ENCODE measurements at places on chromosomes 5 and 9.

DNA sequence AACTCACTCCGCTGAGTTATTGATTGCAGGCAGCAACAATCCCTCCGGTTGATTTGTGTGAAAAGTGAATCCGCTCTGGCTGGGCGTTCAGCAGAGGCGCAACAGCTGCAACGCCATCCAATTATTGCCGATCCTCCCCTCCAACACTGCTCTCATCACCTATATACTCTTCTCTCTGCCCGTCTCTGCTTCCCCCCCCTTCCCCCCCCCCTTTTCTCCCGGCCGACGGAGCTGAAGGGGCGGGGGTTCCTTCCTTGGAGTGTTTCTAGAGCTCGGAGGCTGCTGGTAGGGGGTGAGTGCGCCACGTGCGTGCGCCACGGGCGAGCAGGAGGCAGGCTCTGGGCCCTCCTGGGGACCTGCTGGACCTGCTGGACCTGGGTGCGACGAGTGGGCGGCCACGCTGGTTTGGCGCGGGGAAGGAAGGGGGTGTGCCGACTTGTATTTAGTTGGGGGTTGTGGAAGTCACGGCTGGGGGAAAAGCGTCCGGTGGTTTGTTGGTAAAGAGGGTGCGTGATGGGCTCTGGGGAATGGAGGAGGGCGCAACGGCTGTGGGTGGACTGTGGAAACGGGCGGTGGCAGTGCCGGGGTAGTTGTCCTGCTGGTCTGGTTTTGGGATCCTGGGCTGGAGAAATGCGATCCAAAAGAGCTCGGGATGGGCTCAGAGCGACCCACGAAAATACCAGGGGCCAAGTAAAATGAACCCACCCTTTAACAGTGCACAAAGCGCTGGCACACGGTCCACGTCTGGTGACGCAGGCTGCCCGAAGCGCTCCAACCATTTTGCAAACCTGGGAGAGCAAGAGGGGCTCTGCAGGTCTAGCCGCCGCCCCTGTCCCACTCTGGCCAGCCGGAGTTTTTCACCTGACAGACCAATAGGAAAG is 6.4 kb upstream of the MEF2C start:
- DNase-seq, result no peak

- DNase-seq, result no peak
Observed at GRCh38 chr5:178564397-178564796, 25.8 kb downstream of the COL23A1 start.

- DNase-seq, result no peak
Observed at GRCh38 chr5:139393497-139394122, 1.3 kb downstream of the PROB1 start.

GRCh38 chr5:56298336-56299090 is 65.4 kb upstream of the ANKRD55 start:
- no peak for DNase-seq

- no peak for DNase-seq
Observed at GRCh38 chr5:13955896-13956295, 11.4 kb upstream of the DNAH5 start.

- no peak for DNase-seq
Observed at GRCh38 chr5:173719731-173720082, 103.3 kb upstream of the BOD1 start.

DNA sequence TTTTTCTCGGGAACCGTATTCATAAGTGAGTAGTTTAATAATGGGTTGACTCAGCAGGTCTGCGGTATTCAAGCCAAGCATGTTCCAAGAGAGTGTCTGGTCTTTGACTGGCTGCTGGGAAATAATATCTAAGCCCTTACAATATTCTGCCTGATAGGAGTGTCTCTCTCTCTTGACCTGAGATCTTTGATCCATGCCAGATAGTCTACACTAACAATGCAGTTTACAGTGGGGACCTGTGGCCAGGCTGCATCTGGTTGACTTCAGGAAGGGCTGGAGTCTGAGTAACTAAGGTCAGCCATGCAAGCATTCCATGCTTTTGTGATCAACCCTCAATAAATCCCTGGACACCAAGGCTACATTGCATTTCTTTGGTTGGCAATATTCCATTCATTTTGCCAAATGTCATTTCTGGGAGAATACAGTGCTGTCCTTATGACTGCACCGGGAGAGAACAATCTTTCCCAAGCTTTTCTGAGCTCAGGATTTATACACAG is 195.5 kb downstream of the SEMA5A start:
- peak; percentile 75 for DNase-seq

- DNase-seq, result no peak
Observed at GRCh38 chr5:76555114-76555513, 68.1 kb downstream of the F2RL2 start.

GRCh38 chr5:174109698-174110260 is 64.3 kb downstream of the NSG2 start:
- DNase-seq, result no peak

GRCh38 chr5:150663936-150664335 is 2.9 kb downstream of the MYOZ3 start:
- DNase-seq, result no peak

DNA sequence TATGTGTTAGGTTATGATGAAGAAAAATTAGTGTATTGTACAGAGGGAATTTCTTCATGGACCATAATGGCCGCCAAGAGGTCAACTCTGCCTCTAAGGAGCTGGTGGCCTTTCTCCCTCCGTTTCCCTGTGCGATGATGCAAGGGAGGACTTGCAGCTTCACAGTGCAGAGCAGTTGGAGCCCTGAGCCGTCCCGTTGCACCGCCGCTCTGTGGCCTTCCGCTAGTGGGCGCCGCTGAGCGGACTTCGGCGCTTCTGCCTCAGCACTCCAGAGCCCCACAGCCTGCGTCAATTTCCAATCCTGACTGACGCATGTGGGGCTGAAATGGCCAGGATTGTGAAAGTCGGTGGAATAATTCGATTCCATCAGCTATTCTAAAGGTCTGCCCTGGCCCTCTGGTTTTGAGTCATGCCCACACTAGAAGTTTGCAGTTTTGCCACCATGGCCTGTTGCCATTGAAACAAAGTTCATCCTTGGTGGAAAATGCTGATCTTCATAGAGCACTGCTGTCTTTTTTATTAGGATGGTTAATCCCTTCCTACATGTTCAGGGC is 22.7 kb upstream of the LECT2 start:
- DNase-seq, result peak; percentile 88

- no peak for DNase-seq
Observed at GRCh38 chr5:62152394-62153087, 153.5 kb upstream of the KIF2A start.

- DNase-seq, result no peak
Observed at GRCh38 chr9:79176014-79176697, 395.6 kb upstream of the TLE4 start.

DNA sequence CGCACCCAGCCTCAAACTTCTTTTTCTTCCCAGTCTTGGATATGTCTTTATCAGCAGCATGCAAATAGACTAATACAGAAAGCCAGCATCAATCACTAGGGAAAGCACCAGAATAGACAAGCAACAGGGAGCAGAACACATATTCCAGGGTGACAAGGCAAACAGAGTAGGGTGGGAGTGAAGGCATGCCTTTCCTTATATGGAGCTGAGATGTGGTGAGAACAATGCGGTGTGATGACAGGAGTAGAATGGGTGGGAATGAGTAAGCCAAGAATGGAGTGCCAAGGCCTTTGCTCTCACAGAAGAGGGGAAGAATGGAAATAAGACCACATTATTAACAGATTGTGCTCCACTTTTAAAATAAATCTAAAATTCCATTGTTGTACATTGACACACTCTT is 115.6 kb downstream of the CETN3 start:
- DNase-seq, result no peak

GRCh38 chr9:27437652-27438373 is 86.3 kb upstream of the IFNK start:
- DNase-seq, result no peak

GRCh38 chr5:181215997-181216989 is 6.8 kb upstream of the TRIM41 start:
- no peak for DNase-seq

Measured in AG09309 (cell line).